ENCODE measurements at places on chromosomes 7 and 10.
A peak's percentile ranks its signal among the peaks of the same experiment; 100 is the strongest.

- no peak for DNase-seq
These were observed 70.7 kb upstream of the TNS3 start for GRCh38 chr7:47652591-47652990.

GRCh38 chr7:105796365-105796764 lies 80.0 kb downstream of the ATXN7L1 start:
- no peak for DNase-seq

DNA sequence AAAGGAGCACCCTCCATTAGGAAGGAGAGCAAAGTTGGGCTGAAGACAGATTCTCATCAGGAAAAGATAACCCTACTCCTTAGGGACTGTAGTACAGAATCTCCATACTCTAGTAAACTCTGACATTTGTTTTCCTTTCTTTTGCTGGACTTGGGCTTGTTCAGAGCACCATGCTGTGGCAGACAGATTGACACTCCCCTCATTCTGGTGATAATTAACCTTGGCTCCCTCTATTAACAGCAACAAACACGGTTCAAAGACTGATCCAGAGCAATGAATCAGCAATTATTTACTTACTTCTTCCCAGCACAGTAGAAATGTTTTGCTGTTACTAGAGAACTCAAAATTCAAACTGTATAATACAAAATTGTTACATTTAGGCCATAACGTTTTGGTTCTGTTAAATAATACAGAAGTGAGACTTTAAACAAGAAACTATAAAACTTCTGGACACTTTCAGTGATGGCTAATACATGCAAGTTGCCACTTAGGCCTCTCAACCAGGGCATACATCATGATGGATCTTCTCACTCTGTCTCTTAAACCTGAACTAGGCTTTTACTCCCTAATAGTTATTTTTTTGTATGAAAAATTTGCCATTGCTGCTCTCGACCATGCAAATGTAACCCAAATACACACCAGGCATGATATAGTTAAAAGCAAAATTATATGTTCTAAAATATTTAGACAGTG lies 639.0 kb downstream of the IPMK start:
- DNase-seq, result no peak

- no peak for DNase-seq
These were observed 30.7 kb upstream of the ELOVL3 start for GRCh38 chr10:102195296-102195870.

DNA sequence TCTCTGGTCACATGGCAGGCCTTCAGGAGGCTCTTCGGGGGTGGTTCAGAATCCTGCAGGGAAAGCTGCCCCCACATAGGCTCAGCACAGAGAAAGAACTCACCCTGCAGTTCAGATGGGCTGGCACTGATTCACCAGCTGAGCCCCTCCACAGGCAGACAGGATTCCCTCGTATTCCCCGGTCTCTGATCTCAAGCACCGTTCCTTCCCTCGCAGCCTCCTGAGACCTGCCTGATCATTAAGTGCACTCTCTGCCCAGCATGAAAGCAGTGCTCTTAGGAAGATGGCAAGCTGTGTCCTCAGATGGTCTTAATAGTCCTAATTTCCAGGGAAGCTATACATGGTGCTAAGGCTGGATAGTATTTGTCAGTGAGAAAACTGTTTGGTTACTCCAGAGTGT lies 78.2 kb upstream of the NPS start:
- DNase-seq, result no peak

- no peak for DNase-seq
These were observed 35.5 kb upstream of the KMT2E start for GRCh38 chr7:104978460-104978859.

- peak; percentile 19 for DNase-seq
These were observed 174.9 kb upstream of the NRP1 start for GRCh38 chr10:33509231-33509831.

DNA sequence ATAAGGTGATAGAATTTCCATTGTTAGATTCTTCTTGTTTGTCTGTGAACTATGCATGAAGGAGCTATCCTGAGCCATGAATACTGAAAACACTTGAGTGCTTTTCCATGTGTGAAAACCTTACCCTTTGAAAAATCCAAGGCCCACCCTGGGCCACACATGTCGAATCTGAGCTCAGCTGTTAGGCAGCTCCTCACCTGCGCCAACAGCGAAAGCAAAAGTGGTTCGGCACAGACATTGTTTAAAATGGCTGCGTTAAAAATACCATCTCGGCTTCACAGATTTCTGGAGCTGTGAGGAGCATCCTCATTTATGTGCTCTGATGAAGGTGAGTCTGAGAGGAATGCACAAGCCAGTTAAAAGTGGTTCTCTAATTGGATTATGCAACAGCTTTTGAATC lies 137.7 kb downstream of the NEUROD6 start:
- DNase-seq, result no peak

DNA sequence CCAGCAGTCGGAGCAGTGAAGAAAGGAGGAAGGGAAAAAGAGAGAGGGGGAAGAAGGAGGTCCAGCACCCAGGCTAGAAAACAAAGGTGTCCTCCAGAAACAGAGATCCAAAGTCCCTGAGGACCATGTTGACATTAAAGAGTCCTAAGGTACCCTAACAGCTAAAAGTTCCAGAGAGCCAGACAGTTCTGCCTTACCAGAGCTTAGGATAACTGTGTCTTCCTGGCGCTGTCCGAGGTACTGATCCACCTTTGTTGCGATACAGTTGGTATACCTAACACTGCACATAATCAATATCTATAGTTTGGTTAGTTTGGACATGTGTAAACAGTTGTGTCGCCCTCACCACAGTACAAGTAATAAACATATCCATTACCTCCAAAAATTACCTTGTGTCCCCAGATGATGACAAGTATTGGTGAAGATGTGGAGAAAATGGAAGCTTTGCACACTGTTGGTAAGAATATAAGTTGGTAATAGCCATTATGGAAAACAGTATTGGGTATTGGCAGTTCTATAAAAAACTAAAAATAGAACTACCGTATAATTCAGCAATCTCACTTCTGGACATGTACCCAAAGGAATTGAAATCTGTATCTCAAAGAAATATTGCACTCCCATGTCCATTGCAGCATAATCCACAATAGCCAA lies 59.8 kb downstream of the GRID1 start:
- no peak for DNase-seq

DNA sequence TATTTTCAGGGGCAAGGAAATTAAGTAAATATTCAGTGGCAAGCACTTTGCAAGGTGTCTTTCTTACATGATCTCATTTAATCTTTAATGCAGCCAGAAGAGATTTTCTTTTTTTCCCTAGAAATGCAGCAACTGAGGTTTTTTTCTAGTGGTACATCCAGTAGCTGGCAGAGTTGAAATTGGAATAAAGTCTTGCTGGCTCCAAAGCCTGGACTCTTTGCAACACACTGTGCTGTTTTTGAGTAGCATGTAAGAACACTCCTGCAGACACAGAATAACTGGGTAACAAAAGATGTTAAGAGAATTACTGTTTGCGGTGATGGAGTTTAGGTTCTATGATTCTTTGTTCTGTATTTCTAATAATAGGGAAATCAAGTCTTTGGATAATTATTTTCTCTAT lies 123.6 kb downstream of the PON1 start:
- no peak for DNase-seq

- peak; percentile 55 for DNase-seq
These were observed 2.4 kb upstream of the EGR2 start for GRCh38 chr10:62818426-62819011.

- DNase-seq, result no peak
These were observed 94.7 kb downstream of the GALNT11 start for GRCh38 chr7:152120210-152120609.

- no peak for DNase-seq
These were observed 35.2 kb upstream of the PDK4 start for GRCh38 chr7:95631527-95631926.

DNA sequence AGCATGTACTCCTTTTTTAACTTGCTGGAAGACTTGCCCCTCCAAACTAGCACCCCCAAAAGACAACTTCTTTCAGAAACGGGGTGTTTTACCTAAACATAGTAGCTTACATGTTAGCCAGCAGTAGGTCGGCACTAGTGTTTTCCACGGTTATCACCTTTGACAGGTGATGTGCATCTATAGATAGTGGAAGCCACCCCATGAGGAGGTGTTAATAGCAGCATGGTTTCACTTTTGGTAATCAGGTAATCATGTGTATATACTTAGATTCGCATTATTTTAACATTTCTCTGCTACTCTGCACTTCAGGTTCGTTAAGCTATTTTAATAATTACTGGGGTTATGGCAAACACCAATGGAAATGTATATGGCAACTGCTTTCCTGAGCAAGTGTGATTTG lies 17.6 kb downstream of the SRI start:
- DNase-seq, result no peak

GRCh38 chr7:45985902-45986301 lies 64.8 kb upstream of the IGFBP3 start:
- DNase-seq, result no peak

GRCh38 chr10:100736144-100736808 lies 9.1 kb upstream of the PAX2 start:
- DNase-seq, result no peak

DNA sequence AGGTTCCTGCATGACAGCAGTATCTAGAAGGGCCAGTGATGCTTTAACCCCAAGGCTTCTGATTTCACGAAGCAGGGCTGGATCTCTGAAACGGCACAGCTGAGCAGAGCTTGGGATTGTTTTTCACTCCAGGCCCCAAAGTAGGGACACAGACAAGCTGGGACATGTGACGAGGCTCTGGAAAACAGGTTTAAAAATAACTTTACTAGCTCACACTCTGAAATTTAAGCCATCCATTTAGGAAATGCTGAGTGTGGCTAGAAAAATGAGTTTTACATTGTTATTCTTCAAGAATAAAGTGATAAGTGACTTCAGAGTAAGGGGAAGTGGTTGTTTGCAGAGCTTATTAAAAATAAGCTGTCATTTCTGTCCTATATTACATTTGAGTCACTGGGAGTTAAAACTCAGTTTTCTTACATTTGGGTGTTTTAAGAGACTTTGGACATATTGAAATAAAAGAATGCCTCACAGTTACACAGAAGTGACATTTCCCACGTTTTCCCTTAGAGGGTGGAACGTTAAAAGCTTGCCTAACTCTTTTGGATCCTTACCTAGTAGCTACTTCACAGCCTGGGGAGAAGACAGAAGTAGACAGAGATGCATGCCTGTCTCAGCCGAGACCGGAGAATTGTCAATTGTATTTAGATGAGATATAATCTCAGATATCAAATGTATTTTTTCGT lies 107.8 kb downstream of the GALNT17 start:
- no peak for DNase-seq

DNA sequence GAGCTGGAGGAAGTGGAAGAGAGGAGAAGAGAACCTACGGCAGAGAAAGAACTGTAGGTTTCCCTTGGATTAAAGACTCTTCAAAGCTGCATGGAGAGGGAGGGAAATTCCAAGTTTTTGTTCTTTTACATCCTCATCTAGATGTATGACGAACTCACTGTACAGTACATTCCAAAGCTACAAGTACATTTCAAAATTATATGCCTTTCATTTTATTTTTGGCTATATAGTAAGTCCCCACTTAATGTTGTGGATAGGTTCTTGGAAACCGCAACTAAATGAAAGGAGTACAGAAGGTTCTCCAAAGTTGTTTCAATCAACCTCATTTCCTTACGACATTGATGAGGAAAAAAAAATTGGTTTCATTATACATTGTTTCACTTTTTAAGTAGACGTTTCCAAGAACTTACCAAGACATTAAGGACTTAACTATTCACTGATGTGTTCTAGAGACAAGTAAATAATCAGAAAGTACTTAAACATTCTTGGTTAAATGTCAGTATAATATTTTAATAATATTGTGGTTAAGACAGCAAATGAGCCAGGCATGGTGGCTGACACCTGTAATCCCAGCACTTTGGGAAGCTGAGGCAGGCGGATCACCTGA lies 16.1 kb upstream of the JMJD1C start:
- no peak for DNase-seq

DNA sequence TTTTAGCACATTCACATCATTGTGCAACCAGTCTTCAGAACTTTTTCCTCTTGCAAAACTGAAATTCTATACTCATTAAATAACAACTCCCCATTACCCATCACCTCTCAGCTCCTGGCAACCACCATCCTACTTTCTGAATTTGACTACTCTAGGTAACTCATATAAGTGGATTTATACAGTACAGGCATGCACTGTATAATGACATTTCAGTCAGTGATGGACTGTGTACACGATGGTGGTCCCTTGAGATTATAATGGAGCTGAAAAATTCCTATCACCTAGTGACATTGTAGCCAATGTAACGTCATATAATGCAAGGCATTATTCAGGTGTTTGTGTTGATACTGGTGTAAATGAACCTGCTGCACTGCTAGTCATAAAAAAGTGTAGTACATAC lies 60.1 kb downstream of the BTRC start:
- DNase-seq, result no peak

GRCh38 chr7:33807779-33808482 lies 97.4 kb upstream of the BMPER start:
- DNase-seq, result no peak

DNA sequence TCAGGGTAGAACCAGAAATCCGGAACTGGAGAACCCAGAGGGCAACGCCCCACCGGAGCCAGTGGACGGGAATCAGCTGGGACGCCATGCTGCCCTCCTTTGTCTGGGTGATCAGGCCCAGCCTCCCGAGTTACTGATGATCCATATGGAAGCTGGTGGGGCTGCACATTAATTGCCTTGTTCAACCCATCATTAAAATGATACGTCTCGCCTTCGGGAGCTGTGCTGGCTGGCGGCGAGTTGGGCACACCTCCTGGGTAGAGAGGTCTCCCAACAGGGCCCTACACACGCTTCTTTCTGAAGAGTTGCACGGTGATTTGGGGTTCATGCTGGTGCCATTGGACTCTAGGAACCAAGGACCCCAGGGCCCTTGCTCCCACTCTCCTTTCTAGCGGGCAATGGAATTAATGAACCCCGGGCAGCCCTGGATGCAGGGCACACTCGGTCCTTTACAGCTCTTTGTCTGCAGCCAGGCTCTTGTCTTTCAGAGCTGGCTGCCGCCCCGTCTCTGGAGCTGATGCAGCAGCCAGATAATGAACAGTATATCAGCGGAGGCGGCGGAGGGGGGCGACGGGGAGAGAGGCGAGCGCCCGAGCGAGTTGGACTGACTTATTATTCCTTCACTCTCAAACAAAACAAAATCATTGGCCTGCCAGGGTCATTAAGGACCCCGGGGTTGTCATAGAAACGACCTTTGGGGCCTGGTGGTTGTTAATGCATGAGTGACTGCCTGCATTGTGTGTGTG lies 412.2 kb upstream of the ZMIZ1 start:
- DNase-seq, result no peak

DNA sequence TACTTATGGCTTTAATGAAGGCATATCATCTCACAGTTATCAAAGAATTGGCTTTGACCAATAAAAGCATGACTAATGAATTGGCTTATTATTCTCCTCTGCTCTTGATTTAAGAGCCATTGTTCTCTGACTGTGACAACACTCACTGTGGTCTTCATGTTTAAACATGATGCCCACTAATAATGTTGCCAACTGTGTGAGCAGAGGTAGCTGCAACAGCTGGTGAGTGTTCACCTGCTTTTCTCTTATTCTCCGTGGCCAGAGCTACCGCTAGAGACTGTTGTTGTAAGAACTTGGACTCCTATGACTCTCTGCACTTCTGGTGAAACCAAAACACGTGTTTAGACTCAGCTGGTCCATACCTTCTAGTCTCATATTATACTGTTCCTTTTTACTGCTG lies 335.9 kb downstream of the XPNPEP1 start:
- DNase-seq, result no peak

- DNase-seq, result no peak
These were observed 314.6 kb downstream of the C7orf25 start for GRCh38 chr7:42597300-42597699.

All from stimulated activated CD4-positive, alpha-beta T cell treated with anti-CD3 and anti-CD28 coated beads, Interleukin-4, amount 100 ng/mL, for 48 hours (primary cell).